ENCODE measurements at places on chromosomes 4 and X.

- no peak for DNase-seq
Measured at GRCh38 chr4:117771647-117772337, 262.5 kb upstream of the NDST3 start.

GRCh38 chrX:134460862-134461220, 876 bp downstream of the HPRT1 start:
- peak; percentile 82 for DNase-seq

GRCh38 chr4:83112231-83112630, 2.3 kb downstream of the PLAC8 start:
- peak; percentile 31 for DNase-seq

GRCh38 chrX:136822337-136823095, 41.8 kb upstream of the ARHGEF6 start:
- DNase-seq = no peak

DNA sequence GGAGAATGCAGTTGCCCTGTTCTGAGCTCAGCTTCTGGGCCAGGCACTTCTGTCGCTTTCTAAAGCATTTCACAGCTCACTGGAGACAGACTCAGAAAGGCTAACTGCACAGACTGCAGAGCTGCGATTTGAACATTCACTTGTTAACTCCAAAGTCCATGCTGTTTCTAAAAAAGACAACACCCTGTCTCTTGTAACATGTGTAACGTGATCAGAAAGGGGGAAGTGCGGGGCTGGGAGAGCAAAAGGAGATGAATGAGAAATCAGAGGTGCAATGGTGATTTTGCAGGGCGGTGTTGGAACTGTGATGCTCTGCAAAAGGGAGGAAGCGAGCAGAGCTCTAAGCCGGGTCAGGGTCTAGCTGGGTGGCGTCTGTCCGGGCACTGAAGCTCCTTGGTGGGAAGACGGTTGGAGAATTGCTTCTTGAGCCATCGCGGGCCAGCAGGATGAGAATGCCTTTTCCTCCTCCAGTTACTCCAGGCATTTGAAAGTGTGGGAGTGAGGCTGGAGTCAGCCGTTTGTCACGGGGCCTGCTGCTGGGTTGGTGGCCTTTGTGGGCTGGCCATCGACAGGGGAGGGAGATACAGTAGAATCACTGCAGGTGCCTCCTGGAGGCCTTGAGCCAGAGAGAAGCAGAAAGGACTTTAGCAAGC, 20.3 kb downstream of the TBC1D14 start:
- no peak for DNase-seq

Data from trophoblast cell (in vitro differentiated cells and primary cell).